ENCODE measurements at places on chromosomes 2 and 18.
A peak's percentile ranks its signal among the peaks of the same experiment; 100 is the strongest.

DNA sequence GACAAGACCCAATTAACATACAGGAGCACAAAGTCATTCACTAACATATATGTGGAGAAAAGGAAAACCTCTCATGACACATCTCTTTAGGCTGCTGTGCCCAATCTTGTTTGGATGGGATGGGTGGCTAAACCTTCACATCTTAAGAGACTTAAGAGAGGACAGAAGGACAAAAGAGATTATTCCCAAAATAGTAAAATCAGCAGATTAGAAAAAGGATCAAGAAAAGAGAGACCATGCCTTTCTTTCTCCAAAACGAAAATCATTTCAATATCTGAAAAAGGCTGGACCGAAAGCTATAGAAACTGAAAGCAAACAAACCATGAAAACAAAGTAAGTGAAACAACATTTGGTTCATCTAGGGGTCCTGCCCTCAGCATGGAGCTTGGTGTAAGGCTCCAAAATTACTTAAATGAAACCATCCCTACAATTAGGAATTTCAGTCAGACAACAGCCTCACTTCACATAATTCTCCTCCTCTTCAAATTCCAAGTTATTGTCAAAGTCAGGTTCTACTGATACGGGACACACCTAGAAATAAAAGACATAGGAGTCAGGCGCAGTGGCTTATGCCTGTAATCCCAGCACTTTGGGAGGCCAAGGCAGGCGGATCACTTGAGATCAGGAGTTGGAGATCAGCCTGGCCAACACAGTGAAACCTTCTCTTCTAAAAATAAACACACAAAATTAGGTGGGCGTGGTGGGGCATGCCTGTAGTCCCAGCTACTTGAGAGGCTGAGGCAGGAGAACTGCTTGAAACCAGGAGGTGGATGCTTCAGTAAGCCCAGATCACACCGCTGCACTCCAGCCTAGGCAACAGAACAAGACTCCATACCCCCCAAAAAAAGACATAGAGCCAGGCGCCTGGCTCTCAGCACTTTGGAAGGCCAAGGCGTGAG, 5.2 kb downstream of the STARD7 start:
- DNase-seq, result no peak

- no peak for DNase-seq
Observed at GRCh38 chr2:104462731-104463130, 391.2 kb upstream of the POU3F3 start.

- DNase-seq, result no peak
Observed at GRCh38 chr2:48607307-48608014, 10.2 kb upstream of the GTF2A1L start.

- no peak for DNase-seq
Observed at GRCh38 chr2:28305202-28305601, 87.5 kb upstream of the FOSL2 start.

- DNase-seq, result no peak
Observed at GRCh38 chr2:2787301-2787907, 456.3 kb upstream of the MYT1L start.

GRCh38 chr2:180555391-180555965, 424.9 kb upstream of the UBE2E3 start:
- no peak for DNase-seq

DNA sequence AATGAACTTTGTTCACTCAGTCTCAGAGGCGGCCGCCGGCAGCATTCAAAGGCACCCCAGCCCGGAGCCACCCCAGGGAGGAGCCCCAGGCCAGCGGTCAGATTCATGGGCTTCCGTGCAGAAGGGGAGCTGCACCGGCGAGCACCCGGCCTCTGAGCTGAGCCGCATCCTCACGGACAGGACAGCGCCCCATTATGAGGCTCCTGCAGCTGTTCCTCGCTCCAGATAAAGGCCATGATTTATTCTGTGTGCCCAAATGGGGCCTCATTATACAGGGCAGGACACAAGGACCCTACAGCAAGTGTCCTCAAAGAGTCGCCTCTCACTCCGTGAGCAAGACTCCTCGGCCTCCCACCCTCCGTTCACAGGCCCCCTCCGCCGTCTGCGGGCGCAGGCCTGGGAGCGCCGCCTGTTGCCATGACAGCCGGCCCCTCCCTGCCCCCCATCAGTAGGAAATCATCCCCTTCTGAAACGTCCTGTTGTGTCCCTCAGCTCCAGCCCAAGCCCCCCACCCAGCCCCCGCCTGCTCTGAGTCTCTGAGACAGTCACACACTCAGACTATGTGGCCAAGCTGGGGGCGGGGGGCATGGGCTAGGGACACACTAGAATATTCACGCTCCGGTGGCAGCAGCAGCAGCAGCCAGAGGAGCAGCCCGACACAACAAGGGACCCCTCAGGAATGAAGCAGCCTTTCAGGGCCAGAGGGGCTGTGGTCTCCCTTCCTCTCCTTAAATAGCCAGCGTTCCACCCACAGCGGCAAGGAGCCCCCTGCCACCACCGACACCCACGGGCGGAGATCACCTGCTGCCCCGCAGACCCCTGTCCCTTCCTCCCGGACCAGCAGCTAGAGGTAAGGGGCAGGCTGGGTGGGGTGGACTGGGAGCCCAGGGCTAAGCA, at the start of gene GPR17:
Gene GPR17 (plus strand): TSS at position 759 of the 897 bp plus-strand sequence. CDS start 4,583 bp downstream, outside the sequence.
- DNase-seq, result no peak

- no peak for DNase-seq
Observed at GRCh38 chr2:146992057-146992456, 852.8 kb upstream of the ACVR2A start.

GRCh38 chr2:238585836-238586821, 159.4 kb downstream of the ASB1 start:
- DNase-seq, result no peak

- DNase-seq, result peak; percentile 24
Observed at GRCh38 chr2:129894616-129895015, 84.8 kb upstream of the RAB6C start.

DNA sequence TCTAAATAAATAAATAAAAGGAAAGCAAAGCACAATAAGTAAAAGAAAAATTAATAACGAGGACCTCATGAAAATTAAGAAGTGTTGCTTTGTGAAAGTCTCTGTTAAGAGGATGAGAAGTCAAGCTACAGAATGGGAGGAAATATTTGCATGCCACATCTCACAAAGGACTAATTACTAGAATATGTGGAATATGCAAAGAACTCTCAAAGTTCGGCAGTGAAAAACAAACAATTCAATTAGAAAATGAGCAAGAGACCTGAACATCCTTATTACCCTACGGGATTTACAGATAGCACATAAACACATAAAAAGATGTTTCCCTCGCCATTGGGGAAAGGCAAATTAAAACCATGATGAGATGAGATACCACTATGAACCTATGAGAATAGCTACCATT, 23.3 kb downstream of the CYP26B1 start:
- no peak for DNase-seq

DNA sequence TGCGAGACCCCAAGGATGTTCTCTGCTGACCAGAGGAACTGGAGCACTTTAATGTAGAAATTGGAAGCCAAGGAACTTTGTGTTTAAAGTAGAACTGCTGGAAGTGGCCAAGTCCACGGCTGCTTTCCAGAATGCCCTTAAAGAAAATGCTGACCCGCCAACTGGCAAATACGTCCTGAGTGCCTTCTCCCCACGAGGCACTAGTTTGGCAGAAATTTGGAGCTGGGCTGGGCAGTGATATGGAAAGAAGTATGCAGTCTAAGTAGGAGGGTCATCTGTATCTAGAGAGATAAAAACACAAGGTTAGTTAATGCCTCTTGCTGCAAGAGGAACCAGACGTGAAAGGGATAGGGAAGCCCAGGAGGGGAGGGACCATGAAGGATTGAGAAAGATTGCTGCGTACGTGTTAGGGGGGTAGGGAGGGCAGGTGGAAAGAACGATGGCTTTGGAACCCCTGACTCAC, 59.3 kb upstream of the RFX8 start:
- DNase-seq, result no peak

- DNase-seq, result no peak
Observed at GRCh38 chr2:197801033-197801432, 3.4 kb upstream of the PLCL1 start.

GRCh38 chr2:98014379-98014778, 18.6 kb upstream of the TMEM131 start:
- no peak for DNase-seq

- no peak for DNase-seq
Observed at GRCh38 chr2:44769349-44770011, 172.0 kb upstream of the SIX3 start.

GRCh38 chr18:78883501-78883900, 96.1 kb upstream of the SALL3 start:
- DNase-seq, result no peak

DNA sequence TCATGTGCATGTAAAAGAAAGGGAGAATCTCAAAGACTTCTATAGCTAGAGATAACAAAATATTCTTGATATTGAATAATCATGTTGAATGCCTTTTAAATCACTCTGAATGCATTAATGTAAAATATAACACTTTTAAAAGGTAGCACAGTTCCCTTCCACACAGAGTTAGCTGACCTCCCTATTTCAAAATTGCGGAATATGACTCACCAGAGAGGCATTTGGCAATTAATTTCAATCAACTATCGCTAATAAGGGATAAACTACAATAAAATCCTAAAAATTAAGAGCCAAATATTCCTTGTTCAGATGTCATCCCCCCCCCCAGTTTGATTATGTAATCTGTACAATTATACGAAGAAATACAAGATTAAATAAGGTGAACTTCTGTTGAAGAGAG, 29.3 kb downstream of the ZC3H15 start:
- DNase-seq, result no peak

DNA sequence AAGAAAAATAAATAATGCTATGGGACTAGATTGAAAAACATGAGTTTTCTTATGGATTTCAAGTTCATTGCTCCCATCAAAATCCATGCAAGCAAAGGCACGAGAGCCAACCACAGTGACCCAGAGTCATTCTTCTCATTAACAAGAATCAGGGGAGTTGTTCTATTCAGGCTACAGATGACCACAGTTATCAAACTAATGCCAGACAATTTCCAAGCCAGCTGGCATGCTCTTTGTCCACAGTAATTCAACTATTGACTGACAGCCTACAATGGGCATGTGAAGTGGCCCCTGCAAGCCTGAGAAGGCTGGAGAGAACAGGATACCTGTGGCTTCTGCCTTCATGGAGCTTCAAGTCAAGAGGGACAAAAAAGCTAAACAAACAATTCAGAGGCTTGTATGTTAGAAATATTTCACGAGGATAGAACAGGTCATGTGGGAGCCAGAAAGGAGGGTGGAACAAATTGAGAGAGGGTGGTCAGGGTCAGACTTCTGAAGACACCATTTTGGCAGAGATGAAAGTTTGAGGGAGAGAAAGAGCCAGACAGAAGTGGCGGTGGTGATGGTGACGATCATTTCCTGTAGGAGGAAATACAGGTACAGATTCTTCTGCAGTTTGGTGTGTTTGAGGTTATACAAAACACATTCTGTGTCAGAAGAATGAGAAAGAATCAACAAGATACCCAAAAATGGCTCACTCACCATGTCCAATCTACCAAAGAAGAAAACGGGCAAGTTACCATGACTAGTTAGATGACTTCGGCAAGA, 732.4 kb downstream of the RNF144A start:
- DNase-seq, result no peak

DNA sequence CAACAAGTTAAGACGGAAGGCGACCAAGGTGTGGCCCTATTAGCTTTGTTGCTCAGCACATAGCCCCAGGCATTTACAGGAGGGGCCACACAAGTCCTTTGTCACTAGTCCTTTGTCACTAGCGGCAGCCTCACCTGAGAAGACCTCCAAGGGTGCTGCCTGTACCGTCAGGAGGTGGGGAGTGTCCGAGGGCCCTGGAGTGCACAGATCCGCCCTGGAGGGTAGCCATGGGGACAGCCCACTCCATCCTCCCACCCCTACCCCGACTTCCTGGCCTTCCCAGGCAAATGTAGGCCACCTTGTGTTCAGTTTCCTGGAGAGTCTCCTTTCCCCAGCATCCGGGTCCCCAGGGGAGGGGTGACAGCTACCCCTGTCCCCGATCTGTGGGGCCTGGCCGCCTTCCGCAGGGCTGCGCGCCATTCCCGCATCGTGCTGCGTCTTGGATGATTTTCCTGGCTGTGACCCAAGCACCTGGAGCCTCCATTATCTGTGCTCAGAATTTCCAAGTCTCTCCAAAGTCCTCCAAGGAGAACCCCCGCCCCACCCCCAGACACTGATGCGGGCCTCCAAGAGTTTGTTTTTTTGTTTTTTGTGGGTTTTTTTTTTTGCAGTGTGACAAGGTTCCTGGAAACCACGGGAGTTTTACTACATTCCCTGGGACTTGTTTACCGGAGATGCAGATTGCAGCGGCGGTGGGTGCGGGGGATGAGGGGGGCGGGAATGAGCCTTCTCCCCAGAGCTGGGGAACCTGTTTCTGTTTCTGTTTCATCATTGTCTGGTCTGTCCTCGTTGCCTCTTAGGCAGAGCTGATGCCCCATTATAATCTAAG, 28.6 kb downstream of the TEX44 start:
- peak; percentile 77 for DNase-seq

DNA sequence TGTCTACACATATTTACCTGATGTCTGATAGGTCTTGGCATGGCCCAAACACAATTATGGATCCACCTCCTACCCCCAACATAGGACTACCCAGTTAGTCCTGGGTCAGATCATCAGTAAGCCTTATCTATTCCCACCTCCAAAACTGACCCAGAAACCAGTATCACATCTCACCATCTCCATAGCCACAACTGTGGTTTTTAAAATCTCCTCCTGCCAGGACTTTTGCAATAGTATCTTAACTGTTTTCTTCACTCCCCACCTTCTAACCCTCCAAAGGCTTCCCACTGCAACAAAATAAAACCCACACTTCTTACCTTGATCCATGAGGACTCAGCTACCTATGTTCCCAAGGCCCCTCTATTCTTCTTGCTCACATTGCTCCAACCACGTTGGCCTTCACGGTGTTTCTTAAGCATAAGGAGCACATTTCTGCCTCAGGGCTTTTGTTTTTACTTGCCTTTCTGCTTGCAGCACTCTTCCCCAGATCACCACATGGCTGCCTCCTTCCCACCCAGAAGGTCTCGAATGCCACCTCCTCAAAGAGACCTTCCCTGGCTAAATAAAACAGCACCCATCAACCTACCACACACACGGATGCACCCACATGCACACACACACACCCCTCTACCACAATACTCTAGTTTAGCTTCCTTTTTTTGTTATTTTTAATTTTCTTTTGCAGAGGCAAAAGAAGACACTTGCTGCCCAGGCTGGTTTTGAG, 125.9 kb upstream of the SLC1A4 start:
- no peak for DNase-seq

DNA sequence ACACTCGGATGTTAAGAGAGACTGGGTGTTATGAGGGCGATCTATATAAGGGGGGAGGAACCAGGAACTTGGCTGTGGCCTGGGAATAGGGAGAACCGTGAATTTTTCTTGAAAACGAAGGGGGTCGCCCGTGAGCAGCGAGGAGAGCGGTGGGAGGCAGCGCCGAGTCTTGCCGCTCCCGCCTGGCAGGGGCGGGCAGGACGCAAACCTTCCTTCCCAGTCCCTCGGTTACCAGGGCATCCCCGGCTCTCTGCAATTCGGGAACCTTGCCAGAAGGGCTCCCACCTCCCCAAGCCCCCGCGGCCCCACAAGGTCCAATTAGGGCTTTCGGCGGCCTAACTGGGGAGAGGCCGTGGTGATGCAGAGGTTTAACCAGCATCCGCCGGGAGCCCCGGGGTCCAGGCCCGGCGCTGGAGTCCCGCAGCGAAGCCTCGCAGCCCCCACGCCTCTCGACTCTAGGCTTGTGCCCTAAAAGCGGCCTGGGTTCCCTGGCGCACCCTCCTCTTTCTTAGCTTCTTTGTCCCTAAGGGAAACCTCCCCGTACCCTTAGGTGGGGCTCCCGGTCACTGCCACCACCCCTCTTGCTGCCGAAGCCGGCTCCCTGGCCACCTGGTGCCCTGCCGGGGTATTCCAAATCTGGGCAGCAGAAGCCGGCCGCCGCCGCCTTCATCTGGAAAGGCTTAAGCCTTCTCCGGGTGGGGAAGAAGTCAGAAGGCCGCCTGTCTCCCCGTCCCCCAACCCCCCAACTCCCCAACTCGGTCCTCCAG, 680 bp upstream of the FHOD3 start:
- DNase-seq, result peak; percentile 83

GRCh38 chr18:63131106-63131958, 188.2 kb downstream of the BCL2 start:
- DNase-seq, result no peak

All from type B pancreatic cell (in vitro differentiated cells).